HS-5 (cell line): ENCODE measurements at places on chromosomes 2 and 18.

DNA sequence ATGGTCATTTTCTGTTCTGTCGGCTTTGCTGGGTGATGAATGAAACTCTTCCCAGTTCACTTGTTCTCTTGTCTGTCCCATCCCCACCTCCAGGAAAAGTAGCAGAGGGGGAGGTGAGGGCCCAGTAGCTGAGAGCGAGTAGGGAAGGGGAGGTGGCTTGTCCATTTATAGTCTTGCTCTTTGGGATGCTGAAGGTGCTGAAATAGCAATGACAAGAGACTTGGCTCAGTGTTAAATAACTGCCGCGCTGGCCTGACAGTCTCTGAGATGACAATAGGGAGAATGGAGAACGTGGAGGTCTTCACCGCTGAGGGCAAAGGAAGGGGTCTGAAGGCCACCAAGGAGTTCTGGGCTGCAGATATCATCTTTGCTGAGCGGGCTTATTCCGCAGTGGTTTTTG is at the start of gene SMYD1:
Gene SMYD1, plus strand, starts transcription at position 228 of the 400 bp plus-strand sequence. Its CDS starts 40 bp downstream, at position 268.
- no peak for DNase-seq

GRCh38 chr2:53584986-53585385 is 182.6 kb upstream of the CHAC2 start:
- DNase-seq = no peak

DNA sequence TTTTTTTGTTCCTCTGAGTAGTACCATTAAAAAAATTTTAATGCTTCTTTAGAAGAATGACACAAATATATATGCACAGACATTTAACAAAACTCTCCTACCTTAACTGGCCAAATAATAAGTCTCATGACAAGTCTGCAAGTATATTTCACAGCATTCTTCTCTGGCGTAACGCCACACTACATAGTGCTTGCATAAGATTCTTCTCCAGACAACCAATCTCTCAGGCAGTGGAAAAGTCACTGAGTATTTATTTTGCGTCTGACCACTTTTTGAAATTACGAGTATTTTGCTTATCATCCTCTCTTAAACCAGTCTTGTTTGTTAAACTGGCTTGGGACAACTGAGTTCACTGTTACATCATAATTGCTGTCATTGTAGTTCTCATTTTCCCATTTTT is 749.2 kb downstream of the ADCYAP1 start:
- DNase-seq = no peak

DNA sequence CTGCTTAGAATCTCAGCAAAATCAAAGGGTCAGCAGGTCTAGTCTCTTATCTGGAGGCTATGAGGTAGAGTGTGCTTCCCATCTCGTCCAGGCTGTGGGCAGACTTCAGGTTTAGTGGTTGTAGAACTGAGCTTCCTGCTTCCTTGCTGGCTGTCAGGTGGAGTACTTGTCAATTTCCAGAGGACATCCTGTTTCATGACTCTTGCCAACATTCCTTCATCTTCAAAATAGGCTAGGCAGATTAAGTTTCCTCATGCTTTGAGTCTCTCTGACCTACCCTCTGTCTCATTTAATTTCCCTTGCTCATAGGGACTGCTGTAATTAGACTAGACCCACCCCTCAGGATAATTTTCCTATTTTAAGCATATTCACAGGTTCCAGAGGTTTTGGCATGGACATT is 562.6 kb downstream of the SPAG16 start:
- no peak for DNase-seq

- no peak for DNase-seq
These were observed 25.9 kb downstream of the ITM2C start for GRCh38 chr2:230890646-230891045.

DNA sequence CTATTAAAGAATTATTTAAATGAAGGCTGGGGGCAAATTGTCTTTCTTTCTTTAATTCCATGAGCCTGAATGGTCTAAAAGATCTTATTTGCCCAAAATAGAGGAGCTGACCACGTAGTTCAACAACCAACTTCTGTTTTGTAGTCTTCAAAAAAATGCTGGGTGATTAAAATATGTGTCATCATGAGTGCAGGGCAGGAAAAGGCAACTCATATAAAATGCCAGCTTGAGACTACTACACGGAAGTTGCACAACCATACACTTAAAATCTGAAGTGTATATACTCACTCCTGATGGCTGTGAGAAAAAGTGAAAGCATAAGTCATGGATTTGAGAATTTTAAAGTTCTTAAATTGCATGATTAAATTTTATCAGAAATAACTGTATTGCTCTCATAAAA is 210.9 kb downstream of the DYM start:
- DNase-seq = peak; percentile 69

- no peak for DNase-seq
These were observed 257.6 kb upstream of the RAB6C start for GRCh38 chr2:129721846-129722245.
